Fibroblast of the aortic adventitia (primary cell): ENCODE measurements at places on chromosomes 4 and X.

DNA sequence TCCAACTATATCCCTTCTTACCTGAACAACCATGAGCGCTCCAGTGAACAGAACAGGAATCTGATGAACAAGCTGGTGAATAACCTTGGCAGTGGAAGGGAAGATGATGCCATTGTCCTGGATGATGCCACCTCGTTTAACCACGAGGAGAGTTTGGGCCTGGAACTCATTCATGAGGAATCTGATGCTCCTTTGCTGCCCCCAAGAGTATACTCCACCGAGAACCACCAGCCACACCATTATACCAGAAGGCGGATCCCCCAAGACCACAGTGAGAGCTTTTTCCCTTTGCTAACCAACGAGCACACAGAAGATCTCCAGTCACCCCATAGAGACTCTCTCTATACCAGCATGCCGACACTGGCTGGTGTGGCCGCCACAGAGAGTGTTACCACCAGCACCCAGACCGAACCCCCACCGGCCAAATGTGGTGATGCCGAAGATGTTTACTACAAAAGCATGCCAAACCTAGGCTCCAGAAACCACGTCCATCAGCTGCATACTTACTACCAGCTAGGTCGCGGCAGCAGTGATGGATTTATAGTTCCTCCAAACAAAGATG is 870.2 kb downstream of the ADGRL3 start:
- DNase-seq = no peak

DNA sequence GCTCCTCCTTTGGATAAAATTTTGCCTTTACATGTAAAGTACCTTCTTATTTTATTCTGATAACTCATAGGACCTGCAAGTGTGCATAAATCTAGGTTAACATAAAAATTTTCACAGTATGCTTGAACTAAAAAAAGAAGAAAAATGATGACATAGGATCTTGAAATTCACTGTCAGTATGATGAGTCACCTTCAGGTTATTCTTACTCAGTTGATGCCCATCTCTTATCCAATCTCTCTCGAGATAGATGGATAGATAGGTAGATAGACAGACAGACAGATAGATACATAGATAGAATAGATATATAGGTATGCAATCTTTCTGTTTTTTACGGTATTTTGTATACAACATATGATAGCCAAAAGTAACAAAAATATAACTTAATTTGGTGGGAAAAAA is 485.5 kb downstream of the NAF1 start:
- no peak for DNase-seq

GRCh38 chr4:45944000-45944399 is 179.9 kb downstream of the GABRG1 start:
- no peak for DNase-seq

DNA sequence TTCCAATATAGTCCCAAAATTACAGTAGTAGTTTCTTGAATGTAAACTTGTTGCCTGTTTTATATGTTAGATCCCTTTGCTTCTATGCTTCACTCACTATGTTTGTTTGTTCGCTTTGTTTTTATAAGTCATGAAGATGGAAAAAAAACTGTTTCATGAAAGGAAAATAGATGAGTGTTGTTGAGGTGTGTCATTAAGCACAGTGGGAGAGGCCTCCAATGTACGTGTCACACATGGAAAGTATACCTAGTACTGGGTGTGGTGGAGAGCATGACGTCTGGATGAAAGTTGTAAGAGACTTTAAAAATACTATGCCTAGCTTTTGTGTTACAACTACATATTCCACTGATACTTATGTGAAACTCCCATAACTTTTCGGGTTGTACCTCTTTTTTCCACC is 28.4 kb downstream of the PLS3 start:
- no peak for DNase-seq
